Cortex of kidney (tissue), 1 donor: ENCODE measurements at places on chromosomes 7 and 10.

DNA sequence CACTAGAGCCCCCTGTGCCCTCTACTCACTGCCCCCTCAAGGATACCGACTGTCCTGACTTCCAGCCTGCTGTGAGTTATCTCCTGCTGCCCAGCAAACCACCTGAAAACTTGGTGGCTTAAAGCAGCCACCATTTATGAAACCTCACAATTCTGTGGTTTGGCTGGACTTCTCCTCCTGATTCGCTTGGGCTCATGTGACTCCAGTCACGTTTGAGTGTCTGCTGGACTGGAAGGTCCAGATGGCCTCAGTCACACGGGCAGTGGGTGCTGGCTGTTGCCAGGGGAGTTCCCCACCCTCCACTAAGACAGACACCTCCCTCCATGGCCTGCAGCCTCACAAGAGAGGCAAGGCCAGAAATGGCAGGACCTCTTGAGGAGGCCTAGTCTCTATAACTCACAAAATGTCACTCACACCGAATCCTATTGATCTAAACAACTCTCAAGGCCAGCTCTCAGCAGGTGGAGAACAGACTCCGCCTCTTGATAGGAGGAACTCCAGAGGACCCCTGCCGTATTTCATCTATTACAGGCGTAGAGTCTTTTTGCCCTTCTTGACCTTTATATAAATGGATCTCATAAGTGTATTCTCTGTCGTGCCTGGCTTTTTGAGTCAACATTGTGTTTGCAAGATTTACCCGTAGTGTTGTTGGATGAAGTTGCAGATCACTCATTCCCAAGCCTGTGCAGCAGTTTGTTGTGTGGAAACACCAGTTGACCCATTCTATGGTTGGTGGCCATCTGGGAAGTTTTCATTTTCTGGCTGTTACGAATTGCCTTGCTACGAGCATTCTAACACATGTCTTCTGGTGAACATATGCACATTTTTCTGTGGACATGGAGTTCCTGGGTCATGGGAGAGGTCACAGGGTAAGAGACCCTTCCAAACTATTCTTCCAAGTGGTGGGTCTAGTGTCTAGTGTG is 48.3 kb downstream of the ZMIZ1 start:
- no peak for DNase-seq

DNA sequence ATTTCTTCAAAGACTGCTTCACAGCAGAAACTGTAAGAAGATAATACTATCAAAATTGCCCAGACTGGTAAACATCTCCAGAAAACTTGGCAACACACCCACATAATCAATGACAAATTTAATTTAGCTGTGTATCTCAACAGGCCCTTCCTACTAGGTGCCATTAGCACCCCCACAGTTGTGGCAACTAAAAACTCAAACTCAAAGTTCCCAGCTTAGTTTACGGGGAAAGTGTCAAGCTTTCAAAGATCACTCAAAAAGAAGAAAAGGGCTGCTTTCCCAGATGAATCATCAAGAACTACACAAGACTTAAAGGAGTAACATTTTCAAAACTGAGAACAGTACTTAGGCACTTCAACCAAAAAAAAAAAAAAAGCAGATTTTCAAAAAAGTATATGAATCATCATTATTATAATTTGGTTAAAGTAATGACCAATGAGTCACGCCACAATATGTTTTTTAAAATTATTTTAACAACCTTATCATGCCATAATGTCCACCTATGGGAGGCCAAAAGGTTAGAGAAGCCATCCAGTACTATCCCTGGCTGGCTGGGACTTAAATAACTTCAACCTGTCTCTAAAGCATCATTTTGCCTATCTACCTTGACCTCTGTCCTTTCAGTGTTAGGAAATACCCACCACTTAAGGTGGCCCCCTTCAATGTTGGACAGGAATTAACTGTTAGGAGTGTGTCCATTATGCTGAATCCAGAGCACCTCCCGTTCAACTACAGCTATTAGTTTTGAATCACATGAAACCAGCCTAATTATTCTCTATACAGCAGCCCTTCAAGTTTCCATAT is 90.8 kb downstream of the ZFAND4 start:
- no peak for DNase-seq

DNA sequence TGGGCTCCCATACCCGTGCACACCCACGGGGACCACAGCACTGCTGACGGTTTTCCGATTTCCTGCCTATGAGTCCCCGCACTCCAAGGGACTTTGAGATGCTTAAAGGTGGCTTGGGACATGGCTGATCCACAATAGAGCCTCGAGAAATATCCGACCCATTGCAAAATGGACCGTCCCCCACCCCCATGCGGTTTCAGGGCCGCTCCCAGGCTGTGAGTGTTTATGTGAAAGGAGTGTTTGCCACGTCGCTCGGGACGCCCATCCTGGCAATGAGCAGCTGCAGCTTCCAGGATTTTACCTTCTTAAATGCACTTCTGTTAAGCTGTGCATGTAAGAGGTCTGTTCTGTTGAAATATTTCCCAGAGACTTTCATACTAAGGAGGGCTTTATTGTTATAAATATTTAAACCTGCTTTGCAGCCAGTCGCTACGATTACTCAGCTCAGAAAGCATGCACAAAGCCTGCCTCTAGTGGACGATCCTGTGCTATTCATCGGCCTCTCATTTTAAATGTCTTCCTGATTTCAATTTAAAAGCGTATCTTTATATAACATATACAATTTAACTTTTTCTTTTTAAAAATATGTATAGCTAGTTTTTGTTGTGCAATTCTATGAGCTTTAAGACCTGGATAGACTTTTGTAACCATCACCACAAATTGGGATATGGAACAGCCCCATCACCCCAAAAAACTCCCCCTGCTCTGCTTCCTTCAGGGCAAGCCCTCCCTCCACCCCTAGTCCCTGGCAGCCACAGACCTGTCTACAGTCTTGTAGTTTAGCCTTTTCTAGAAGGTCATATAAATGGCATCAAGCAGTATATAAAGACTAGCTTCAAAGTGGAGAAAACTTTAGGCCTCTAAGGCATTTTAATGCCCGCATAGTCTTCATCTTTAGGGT is 418.3 kb downstream of the PAXIP1 start:
- DNase-seq, result no peak

DNA sequence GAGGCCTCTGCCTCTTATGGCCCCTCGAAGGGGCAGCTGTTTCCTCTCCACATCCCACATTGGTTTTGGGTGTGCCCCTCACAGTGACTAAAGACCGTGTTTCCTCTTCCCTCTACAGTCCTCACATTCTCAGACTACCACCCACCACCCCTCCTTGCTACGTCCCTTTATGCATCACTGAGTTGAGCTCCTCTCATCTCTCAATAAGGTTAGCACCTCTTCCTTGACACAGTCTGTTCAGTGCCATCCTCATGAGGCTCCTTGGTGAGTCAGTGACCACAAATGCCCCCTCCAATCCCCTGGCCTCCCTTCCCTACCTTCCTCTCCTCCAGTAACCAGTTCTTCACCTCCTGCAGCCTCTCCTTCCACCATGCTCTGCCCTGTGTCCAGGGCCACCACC is 239.1 kb upstream of the MYO3A start:
- DNase-seq, result no peak

DNA sequence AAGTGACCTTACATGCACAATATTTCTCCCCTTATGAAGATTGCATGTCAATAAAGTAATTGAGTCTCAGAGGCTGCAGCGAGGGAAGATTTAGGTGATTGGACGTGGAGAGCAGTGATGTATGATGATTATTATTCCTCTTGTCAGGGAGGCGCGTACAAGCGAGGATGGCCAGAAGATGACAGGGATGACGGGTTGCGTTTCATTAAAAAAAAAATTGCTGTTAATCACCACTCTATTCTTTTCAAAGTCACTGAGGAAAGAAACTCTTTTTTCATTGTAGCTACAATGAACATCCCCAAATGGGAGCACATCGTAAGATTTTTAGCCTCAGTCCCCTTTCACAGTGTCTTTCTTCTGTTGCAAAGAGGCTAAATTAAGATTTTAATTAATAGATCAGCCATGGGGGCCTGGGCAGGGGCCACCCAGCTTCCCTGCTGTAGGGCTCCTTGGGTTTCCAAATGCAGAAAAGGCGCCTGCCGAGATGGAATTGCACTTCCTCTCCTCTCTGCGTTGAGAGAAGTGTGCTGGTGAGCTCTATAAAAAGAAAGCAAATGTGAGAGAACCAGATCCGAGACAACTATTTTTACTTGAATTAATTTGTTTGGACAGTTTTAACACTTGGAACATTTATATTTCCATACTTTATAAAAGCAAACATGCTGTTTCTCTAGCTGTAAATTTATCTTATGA is 998.1 kb downstream of the LRMDA start:
- DNase-seq, result no peak

DNA sequence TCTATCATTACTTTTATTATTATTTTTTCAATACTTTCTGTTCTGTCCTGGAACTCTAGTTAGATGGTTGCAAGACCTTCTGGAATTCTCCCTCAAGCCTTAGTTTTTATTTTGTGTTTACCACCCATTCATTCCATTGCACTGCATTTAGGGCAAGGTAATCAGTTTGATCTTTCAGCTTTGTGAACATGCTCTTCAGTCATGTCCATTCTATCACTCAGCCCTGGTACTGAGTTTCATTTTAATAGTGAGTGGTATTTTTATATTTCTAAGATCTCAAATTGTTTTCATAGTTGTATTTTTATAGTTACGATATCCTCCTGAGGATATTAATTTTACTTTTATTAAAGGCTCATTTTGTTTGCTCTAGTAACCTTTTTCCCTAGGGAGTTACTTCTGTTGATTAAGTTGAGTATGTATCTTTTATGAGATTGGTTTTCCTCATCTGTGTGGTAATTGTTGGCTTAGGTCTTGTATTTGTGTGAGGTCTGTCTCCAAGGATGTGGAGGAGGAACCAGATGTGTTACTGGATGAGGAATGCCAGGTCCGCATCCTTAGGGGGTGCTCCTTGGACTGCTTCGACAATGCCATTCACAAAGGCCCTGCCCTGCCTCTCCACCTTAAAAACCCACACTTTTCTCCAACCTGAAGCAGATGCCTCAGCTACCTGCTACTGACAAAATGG is 46.7 kb upstream of the RAB18 start:
- peak; percentile 5 for DNase-seq

DNA sequence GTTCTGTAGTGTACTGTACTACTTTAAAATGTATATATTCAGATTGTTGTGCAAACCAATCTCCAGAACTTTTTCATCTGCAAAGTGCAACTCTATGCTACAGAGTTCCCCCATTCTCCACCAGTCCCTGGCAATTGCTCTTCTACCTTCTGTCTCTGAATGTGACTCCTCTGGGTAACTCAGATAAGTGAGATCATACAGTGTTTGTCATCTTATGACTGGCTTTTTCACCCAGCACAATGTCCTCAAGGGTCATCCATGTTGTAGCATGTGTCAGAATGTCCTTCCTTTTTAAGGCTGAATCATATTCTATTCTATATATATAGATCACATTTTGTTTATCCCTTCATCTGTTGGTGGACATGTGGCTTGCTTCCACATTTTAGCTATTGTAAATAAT is 10.8 kb downstream of the SLIT1 start:
- no peak for DNase-seq

DNA sequence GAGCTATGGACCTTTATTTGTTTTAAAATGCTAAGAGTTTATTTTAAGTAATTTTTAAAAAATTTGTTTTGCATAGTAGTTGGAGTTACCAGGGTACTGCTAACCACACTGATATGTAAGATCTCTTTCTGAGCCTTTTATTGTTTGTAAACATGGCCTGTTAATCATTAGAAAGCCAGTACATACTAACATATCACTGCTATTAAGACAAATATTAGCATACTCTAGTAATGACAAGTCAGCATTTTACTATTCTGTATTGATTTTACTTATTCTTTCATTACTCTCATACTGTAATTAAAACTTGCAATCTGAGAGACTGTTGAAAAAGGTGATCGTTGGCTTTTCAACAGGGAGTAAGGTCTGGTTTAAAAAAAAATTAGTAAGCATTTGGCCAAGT is 66.7 kb downstream of the PTEN start:
- DNase-seq, result no peak

DNA sequence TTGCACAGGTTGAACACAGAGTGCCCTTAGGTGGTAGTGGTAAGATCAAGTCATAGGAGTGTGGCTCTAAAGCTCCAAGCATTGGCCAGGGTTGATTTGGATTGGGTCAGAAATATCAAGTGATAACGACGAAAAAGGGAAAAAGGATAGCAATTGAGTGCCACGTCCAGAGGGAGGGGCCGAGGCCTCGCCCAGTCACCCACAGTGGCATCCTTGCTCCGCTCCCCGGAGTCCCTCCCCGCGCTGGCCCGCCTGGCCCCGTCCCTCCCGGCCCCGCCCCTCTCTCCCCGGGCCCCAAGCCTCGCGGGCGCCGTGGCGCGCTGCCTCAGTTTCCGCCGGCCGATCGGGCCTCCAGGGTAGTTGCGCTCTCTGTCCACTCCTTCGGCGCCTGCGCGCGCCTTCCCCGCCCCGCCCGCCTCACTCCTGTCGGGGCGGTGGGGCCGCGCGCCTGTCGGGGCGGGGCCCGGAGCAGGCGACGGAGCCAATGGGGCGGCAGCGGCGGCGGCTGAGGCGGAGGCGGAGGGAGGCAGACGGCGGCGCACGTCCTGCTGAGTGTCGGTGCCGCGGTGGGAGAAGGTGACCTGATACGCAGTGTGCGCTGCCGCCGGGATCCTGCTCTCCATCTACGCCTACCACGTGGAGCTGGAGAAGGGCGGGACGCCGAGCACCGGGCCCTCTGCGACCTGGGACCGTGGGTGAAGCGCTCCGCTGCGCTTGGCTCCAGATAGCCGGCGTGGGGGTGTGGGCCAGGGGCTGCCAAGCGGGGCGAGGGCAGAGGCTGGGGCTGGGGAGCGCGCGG is 209.1 kb upstream of the ZNF722 start:
- DNase-seq, result no peak

DNA sequence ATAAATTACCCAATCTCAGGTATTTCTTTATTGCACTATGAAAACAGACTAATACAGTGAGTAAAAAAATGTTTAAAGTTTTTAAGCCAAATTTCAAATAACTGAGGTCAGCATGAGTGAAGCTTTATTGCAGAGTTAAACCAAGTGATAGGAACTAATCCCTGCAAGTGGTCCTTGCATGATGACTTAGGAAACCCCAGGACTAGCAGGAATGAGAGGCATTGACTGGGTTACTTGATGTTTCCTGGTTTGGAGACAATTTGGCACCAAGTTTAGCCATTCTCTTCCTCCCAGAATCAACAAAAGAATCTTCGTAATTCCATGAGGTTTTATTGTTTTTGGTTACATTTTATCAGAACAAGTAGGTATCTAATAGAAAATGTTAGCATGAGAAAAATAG is 194.2 kb downstream of the BICC1 start:
- DNase-seq, result no peak

GRCh38 chr7:10703981-10704380 is 269.7 kb upstream of the PHF14 start:
- DNase-seq, result no peak

GRCh38 chr10:114087255-114087654 is 43.6 kb downstream of the ADRB1 start:
- no peak for DNase-seq

DNA sequence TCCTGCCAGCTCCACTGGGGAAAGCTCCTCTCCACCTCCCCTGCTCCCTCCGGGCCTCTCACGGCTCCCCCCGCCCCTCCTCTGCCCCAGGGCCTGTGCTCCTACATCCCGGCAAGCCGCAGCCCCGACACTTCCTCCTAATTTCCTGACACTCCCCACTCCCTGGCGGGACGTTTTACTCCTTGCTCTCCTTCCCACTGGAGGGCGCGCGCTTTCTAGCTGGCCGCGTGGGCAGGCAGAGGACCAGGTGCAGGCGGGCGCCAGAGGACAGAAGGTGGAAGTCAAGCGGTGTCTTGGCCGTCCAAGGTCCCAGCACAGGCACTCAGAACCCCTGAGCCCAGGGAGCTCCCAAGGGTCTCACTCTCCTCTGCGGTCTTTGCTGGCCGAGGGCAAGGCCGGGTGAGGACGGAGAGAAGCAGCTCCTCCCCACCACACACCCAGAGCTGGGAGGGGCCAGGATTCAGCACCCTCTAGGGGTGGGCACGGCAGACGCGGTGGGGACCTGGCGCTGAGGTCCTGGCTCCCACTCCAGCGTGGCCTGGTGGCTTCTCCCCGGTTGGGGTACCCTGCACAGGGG is 19.1 kb downstream of the ADAM8 start:
- no peak for DNase-seq
